Esophagus mucosa (tissue), 1 donor: ENCODE measurements at places on chromosomes 2 and 18. TPM values are rescaled to one million over a fixed set of nuclear protein-coding genes. Genes with fewer than 3 reads are reported as not detected.

C18orf32 gene
- 25.5 TPM for total RNA-seq

ZEB2 gene
- 6.5 TPM for total RNA-seq

PLGLB1 gene
- total RNA-seq = 0.64 TPM

M1AP gene
- total RNA-seq = 1.6 TPM

RAX gene
- not detected for total RNA-seq

DNA sequence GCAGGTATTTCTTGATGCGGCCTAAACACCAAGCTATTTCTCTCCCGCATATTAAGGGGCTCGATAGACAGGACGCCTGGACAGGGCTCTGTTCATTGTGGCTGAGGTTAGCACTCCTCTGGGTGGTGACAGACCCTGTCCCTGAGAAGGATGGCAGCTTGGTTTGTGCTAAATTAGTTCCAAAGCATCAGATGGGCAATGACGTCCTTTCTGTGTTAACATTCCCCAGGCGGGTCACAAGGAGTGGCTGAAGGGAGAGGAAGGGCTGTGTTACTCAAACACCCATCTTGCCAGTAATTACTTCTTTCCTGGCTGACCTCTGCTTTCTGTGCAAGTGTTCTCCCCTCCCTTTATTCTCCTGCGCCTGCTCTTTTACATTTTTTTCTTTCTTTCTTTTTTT, 75.0 kb downstream of the TMEM247 start:
- ATAC-seq = no peak

DNA sequence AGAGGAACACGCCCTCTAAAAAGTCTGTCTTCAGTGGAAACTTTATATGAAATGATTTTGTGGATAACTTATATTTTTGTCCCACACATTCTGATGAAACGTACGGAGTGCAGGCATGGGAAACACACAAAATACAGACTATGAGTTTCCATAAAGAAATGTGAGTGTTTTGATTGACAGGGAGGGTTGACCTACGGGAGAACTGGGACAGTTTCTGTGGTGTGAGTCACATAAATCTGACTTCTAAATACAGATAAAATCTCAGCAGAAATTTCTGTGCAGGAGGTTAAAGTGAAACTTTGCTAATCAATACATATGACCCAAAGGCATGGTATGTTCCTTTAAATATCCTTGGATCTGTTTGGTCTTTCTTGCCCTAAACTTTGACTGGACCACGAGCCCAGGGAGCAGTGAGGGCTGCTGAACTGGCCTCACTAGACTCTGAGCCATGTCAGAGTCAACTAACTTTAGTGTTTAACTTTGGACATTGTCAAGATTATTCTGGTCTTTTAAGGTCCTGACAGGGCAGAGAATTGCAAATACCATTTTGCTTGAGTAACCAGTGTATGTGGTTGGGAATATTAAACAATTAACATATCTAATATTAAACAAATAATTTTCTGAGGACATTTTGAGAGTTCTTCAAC, 206.9 kb upstream of the LYPD1 start:
- ATAC-seq = no peak

DNA sequence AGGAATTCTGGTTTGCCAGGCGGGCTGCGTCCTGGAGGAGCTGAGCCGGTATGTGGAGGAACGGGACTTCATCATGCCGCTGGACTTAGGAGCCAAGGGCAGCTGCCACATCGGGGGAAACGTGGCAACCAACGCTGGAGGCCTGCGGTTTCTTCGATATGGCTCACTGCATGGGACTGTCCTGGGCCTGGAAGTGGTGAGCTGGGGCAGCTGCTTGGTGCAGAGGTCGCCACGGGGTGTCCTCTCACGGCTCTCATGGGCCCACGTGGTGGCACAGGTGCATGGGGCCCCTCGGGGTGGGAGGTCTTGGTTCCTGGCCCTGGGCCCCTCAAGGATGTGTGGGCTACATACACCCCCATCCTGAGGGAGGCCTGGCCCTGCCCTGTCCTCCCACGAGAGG, 9.2 kb downstream of the D2HGDH start:
- no peak for ATAC-seq

GRCh38 chr2:104945121-104945520, 91.2 kb downstream of the POU3F3 start:
- no peak for ATAC-seq

DNA sequence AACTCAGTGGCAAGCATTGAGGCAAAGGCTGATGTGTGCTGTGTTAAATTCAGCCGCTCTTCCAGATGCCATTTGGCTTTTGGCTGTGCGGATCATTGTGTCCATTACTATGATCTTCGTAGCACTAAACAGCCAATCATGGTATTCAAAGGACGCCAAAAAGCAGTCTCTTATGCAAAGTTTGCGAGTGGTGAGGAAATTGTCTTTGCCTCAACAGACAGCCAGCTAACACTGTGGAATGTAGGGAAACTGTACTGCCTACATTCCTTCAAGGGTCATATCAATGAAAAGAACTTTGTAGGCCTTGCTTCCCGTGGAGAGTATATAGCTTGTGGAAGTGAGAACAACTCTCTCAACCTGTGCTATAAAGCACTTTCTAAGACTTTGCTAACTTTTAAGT, 195.5 kb upstream of the RAB12 start:
- no peak for ATAC-seq

DNA sequence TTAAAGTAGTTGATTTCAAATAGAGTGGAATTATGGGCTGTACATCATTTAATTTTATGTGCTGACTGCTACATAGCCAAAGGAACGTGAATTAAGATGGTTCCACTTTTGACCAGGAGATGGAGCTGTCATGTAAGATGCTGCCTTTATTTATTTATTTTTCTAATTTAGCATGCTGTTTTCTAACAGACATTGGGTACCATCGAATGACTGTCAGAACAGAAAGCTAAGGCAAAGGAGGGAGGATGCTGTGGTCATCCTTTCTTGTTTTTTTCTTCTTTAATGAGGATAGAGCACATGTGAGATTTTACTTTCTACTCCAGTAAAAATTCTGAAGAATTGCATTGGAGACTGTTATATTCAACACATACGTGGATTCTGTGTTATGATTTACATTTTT, at the start of gene SCN2A:
Gene SCN2A, plus strand, starts transcription at position 185 of the 400 bp plus-strand sequence. CDS start 56,410 bp downstream, outside the sequence.
- ATAC-seq = no peak

GRCh38 chr2:125526093-125526492, 1129.9 kb upstream of the GYPC start:
- ATAC-seq = no peak

DNA sequence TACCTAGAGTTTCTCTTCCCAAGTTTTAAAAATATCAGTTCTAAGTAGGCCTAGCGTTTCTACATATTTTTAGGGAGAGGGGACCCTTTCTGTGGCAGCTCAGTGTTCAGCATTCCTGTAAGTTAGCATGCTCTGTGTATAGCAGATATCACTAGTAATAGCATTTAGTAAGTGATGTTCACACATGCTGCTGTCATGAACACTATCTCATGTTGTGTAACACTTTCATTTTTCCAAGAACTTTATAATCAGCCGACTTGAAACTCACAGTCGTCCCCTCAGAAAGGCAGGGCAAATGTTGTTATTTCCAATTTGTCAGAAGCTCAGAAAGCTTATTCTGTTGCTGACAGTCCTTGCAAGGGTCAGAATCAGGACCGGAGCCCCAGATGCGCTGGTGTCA, 267.7 kb downstream of the ALPK2 start:
- no peak for ATAC-seq

GRCh38 chr2:132758995-132759394, 89.0 kb upstream of the LYPD1 start:
- ATAC-seq = no peak

- no peak for ATAC-seq
Measured at GRCh38 chr2:156435396-156435717, 822 bp upstream of the GPD2 start.

GRCh38 chr18:37524139-37524497, 41.5 kb downstream of the CELF4 start:
- no peak for ATAC-seq

- ATAC-seq = no peak
Measured at GRCh38 chr18:49596687-49597086, 34.8 kb downstream of the LIPG start.

DNA sequence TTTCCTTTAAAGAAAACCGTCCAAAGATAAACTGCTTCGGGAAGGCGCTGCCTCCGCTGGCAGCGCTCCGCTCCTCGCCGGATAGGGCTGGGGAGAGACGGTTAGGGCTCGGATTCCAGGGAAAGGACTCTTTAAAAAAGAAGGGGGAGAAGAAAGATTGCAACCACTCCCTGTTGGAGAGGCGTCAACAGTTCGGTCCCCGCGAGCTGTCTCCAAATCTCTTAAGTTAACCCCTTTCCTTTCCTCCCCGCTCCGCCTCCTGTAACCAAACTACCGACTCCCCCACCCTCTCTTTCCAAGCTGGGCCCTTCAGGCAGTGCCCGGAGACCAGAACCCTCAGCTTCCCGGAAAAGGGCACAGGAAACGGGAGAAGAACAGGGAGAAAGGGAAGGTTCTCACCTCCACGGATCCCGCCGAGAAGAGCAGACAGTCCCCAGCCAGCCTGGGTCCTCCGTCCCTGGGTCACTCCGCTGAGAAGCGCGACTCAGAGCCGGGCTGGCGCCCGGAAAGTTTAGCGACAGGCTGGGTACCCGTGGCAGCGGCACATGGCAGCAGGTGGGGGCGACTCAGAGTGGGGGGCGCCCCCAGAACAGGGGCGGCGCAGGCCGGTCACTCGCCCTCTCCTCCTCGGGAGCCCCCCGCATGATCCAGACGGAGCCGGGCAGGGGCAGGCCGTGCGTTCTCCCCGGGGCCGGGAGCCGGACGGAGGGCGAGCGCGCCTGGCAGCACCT, 675 bp downstream of the FZD5 start:
- peak; percentile 14 for ATAC-seq

DNA sequence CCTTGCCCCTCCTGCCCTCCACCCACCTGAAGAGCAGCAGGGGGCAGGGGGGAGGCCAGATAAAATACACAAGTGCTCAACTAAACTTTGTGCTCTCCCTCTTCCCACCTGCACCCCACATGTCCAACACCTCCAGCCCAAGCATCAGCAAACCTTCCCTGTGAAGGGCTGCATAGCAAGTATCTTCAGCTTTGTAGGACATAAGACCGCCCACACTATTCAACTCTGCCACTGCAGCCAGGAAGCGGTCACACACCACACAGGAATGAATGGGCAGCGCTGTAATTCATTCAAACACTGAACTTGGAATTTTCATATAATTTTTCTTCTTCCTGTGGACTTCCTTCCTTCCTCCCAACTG, 27.5 kb downstream of the TFCP2L1 start:
- ATAC-seq = no peak

DNA sequence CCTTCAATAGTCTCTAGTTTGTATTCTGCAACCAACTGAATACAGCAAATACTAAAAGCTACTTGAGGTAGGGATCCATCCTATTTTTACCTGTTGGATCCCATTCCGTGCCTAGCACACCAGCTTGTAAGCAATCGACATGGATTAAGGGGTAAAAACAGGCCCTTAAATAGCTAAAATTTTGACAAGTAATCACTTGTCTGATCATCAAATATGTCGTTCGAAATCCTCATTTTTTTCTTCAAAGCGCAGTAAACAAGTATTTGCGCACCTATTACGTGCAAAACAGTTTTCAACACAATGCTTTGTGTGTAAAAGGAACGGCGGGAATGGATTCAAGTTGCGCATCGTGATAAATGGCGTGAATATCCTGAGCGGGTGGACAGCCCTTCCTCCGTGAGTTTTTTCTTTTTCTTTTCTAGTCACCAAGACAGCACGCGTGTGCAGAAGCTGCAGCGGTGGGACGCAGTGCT, 1.4 kb upstream of the ACVR2A start:
- no peak for ATAC-seq

DNA sequence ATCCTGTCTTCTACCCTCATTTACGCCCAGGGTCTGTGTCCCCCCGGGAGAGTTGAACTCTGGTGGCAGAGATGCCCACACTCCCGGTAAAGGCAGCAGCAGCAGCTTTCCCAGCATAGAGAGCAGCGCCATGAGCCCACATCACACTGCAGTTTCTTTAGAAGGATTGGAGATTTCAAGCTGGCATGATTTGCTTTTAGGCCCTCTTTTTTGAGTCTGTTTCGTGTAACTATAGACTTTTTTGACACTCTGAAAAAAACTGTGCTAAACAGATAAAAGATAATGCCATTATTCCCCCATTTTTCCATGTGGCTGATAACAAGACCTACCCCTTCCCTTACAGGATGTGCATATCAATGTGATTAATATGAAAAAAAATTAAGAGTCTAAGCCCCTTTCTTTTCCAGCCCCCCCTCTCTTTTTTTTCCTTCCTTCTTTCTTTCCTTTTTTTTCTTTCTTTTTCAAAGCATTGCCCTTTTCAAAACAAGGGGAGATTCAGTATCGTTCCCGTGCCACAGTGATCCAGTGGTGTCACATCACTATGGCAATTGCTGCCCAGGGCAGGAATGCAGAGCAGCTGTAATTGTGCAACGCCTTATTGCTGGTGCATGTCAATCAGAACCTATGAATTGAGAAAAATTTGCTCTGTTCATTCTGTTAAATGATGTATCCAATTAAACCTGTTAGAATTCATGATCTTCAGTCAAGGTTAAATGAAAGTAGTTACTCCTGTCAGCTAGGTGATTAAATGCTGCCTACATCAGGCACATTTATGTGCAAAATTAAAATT, 104.5 kb downstream of the CDCA7 start:
- ATAC-seq = no peak

GRCh38 chr2:194104687-194105086, 1552.3 kb upstream of the SLC39A10 start:
- ATAC-seq = peak; percentile 45

- ATAC-seq = no peak
Measured at GRCh38 chr2:118854507-118855345, 7.3 kb upstream of the EN1 start.

GRCh38 chr2:113136828-113137775, 9.7 kb downstream of the IL1RN start:
- ATAC-seq = peak; percentile 30
